ENCODE measurements at places on chromosomes 7 and 10. TPM values are rescaled to one million over a fixed set of nuclear protein-coding genes. Genes with fewer than 3 reads are reported as not detected.

DNA sequence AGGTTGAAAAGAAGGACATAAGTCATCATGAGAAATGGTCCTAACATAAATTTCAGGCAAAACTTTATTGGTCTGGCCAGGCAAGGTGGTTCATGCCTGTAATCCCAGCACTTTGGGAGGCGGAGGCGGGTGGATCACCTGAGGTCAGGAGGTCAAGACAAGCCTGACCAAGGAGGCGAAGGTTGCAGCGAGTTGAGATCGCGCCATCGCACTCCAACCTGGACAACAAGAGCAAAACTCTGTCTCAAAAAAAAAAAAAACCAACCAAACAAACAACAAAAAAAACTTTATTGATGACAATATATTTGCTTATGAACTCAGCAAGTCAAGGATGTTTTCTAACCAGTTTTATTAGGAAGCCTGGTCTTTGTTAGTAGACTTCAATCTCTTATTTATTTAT lies 54.6 kb upstream of the ARHGAP21 start:
- no peaks in the 10 kb centered on the region for H3K27me3 ChIP-seq
- no peak overlapping the region for H3K4me3 ChIP-seq
- DNase-seq = no peak
- no peak overlapping the region for H3K27ac ChIP-seq
- H3K4me1 ChIP-seq = no peaks in the 10 kb centered on the region
- no peaks in the 10 kb centered on the region for H3K36me3 ChIP-seq

GRCh38 chr7:44398953-44399574 lies 73.7 kb upstream of the CAMK2B start:
- no peak for DNase-seq
- no peak overlapping the region for H3K4me3 ChIP-seq
- peaks cover 37% of the 10 kb centered on the region for H3K36me3 ChIP-seq
- H3K4me1 ChIP-seq = peaks cover 15% of the 10 kb centered on the region
- H3K27me3 ChIP-seq = no peaks in the 10 kb centered on the region

DNA sequence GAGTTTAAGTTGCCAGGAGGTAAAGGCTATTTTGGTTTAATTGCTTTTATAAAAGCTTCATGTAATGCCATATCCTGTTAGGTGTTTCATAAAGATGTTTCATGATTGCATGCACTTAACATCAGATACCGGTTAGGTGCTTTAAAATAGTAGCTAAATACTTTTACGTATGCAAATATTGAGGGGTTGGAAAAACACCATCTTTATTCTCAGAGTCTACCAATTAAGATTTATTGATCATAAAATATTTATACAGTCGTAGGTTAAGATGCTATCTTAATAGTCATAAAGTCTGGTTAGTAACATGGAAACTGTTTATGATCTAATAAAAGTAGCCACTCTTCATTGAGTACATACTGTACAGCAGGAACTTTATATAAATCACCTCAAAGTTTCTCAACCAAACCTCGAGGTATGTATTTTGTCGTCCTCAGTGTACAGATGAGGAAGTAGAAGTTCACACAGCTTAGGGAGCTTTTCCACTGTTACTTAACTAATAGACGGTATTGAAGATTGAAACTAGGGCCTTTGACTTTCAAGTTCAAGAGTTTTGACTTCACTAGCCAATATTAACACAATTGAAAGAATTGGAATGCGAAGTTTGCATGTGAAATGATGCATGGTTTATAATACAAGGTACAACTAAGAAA lies 897.1 kb downstream of the GATA3 start:
- no peak overlapping the region for H3K27ac ChIP-seq
- H3K4me3 ChIP-seq = no peak overlapping the region
- DNase-seq = no peak
- no peaks in the 10 kb centered on the region for H3K36me3 ChIP-seq
- H3K4me1 ChIP-seq = no peaks in the 10 kb centered on the region
- H3K27me3 ChIP-seq = no peaks in the 10 kb centered on the region

DNA sequence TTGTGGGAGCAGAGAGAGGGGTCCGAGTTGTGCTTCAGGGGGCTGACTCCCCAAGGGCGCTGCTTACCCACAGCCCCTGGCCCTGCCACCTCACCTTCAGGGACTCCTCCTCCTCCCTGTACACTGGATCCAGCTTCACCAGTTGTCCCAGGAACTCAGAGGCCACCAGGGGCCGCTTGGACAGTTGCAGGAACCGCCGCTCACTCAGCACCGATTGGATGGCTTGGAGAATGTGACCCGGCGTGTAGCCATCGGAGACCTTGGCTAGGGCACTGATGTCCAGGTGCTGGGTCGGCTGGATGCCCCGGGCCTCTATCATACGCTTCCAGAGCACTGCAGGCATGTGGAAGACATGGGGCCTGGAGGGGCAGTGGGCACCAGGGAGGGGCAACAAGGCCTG lies 4.5 kb upstream of the ASB10 start:
- no peaks in the 10 kb centered on the region for H3K4me1 ChIP-seq
- no peak overlapping the region for H3K4me3 ChIP-seq
- H3K36me3 ChIP-seq = no peaks in the 10 kb centered on the region
- H3K27me3 ChIP-seq = no peaks in the 10 kb centered on the region
- H3K27ac ChIP-seq = no peak overlapping the region

DNA sequence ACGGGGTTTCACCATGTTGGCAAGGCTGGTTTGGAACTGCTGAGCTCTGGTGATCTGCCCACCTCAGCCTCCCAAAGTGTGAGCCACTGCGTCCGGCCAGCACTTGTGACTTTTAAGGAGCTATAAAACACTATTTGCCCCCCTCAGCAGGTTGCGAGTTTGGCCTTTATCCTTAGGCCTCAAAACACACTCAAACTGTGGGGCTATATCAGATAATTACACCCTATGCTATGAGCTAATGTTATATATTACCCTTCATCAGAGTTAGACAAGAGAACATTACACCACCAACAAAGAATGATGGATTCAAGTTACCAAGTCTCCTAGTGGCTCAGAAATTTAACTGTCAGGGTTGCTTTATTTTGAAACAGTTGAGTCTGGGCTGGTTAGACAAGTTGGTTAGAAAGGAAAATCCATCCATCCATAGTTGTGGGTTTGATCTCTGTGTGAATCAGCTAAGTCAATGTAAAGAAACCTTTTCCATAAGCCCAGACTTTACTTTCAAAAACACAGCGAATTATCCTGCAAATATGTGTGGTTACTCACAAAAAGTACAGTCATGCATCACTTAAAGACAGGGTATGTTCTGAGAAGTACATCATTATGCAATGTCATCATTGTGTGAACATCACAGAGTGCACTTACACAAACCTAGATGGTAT lies 115.8 kb downstream of the SEMA3D start:
- no peaks in the 10 kb centered on the region for H3K4me1 ChIP-seq
- DNase-seq = no peak
- no peaks in the 10 kb centered on the region for H3K27me3 ChIP-seq
- H3K4me3 ChIP-seq = no peak overlapping the region
- no peaks in the 10 kb centered on the region for H3K36me3 ChIP-seq
- no peak overlapping the region for H3K27ac ChIP-seq

The INA gene
- total RNA-seq = not detected

The KIF11 gene
- 0.93 TPM for total RNA-seq

The GPR22 gene
- not detected for total RNA-seq

The GNAT3 gene
- not detected for total RNA-seq

Data from upper lobe of right lung (tissue), 1 donor.